ENCODE measurements at places on chromosomes 2 and 18.

- DNase-seq, result no peak
Measured at GRCh38 chr18:37484983-37485834, 80.4 kb downstream of the CELF4 start.

DNA sequence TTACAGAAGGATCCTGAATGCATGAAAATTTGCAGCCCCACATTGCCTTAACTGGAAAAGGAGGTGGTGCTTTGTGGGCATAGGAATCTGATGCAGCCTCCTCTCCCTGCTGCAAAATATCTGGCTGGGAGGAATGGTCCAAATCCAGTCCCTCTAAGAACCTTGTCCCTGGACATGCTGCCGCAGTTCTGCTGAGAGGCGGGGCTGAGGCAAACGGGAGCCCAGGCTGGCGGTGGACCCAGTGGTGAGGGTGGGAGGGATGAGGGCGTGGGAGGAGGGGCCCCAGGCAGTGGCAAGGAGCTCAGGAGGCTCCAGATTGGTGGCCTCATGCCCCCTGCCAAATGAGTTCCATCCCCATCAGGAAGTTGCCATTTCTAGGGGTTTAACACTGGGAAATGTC is 36.2 kb downstream of the ZAP70 start:
- no peak for DNase-seq

GRCh38 chr2:237500681-237501424 is 13.8 kb downstream of the MLPH start:
- no peak for DNase-seq

DNA sequence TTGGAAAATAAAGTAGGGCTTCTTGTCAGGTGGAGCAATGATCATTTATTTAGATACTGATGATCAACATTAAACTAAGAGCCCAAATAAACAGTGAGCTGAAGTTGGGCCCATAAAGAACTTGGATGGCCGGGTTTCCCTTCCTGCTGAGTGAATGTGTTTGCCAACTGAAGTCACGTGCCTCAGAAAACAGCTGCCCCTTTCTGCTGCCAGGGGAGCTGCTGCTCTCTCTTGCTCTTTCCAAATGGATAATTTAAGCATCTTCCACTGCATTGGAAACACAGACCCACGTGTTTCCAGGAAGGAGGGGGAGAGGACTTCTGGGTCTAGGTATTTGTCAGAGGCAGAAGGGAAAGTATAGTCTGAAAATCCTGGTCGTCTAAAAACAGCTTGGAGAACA is 22.9 kb upstream of the NCKAP5 start:
- DNase-seq, result no peak

GRCh38 chr2:44135296-44135695 is 33.4 kb upstream of the PPM1B start:
- no peak for DNase-seq

- DNase-seq, result no peak
Measured at GRCh38 chr2:141029428-141030078, 1101.3 kb downstream of the LRP1B start.

GRCh38 chr2:47069628-47070154 is 85.4 kb downstream of the STPG4 start:
- no peak for DNase-seq

GRCh38 chr2:218743068-218743467 is 32.4 kb downstream of the TTLL4 start:
- DNase-seq, result no peak

Measured in stimulated activated CD8-positive, alpha-beta memory T cell treated with anti-CD3 and anti-CD28 coated beads, Interleukin-7, amount 100 ng/mL, for 24 hours (primary cell).